Islet precursor cell (in vitro differentiated cells): ENCODE measurements at places on chromosomes 11 and 22.

DNA sequence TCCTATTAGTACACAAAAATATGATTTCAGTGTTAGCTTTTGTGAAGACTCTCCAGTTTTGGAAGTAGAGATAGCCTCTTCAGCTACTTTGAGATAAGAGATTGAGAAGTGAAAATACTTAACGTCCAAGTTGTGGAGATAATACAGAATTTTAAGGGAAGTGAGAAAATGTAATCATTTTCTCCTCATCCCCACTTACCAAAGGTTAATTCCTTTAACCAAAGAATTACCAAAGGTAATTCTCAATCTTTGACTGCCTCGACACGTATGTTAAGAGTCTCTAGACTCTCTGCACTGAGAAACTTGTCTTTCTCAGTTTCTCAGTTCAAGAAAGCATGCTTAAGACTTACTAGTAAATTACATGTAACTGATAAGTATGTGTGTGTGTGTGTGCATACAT, 15.3 kb downstream of the C11orf54 start:
- no peak for DNase-seq

DNA sequence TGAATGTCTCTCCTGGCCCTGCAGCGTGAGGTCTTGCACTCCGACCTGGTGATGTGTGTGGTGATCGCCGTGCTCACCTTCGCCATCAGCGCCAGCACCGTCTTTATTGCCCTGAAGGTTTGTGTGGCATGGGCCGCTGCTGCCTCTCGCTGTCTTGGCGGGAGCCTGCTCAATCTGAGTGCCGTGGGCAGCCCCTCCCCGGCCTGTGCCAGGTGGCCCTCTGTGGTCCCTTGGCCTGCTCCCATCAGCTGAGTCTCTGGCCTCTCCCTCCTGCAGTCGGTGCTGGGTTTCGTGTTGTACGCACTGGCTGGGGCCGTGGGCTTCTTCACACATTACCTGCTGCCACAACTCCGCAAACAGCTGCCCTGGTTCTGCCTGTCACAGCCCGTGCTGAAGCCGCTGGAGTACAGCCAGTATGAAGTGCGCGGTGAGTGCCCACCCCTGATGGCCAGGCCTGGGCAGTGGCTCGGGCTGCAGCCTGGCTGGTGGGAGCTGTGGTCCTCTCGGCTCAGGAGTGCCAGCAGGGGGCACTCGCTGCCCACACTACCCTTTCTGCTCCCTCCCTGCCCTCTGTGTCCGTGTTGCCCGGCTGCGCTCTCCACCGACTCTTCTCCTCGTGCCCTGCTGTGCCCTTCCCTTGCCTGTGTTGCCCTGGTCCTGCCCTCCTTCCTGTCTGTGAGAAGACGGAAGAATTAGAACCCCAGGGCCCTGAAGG, 10.2 kb downstream of the PCNX3 start:
- DNase-seq = peak; percentile 70

DNA sequence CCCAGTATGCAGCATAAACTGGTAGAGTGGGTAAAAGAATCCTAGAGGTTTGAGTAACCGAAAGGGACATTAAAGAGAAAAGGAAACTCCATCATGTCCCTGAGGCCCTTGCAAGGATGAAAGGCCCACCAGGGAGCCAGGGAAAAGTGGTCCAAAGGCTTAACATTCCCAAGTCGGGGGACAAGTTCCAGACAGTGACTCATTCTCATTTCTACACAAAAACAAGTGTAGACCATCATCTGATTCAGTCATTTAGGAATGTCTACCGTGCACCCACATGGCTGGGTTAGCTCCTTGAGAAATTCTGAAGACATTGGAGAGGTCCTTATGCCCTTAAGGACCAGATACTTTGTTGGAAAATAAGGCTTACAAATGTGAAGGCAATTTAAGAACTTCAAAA, 4.8 kb upstream of the NOX4 start:
- peak; percentile 97 for DNase-seq

- DNase-seq = peak; percentile 65
These were observed 714 bp downstream of the CD59 start for GRCh38 chr11:33735271-33736147.

- DNase-seq = no peak
These were observed 62.7 kb upstream of the FTH1 start for GRCh38 chr11:62030071-62030684.

DNA sequence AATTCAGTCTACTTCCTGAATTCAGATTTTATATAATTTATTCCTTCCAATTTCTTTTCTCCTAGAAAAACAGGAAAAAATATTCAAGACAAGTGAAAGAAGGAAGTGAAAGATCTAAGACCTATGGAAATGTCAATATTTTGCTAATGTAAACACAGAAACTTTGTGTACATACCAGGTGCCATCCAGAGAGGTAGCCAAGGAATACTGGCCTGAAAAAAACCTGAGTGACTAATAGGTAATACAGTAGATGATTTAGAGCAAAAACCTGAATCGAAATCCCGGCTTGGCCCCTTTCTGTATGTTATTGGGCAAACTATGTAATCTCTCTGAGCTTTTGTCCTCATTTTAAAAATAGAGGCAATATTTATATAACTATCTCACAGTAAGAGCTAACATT, 59.2 kb upstream of the FSHB start:
- DNase-seq = no peak

DNA sequence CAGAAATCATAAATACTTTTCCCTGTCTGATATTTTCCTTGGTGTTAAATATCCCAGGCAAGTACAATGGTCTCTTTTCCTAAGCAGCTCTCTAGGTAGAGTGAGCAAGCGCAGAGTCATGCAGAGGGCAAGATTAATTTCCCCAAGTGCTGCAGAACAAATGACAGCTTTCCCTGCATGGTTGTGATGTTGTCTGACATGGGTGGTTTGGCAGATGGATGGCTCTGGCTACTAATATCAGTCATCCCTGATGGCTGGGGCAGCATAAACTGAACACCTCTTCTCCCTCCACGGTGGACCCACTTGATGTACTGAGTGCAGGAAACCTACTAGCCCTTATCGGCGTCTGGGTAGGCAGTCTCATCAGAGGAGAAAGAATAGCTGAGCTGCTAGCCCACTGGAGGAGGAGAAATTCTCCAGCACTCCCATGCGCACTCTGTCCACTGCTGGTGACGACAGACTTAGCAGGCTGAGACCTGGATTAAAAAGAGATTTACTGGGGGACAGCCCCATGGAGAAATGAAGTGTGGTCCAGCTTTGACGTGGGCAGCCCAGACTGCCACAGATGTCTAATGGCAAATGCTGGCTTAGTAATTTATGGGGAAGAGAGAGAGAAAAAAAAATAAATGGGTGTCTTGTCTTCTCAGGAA, 202.9 kb downstream of the DBX1 start:
- DNase-seq = no peak
